ENCODE measurements at places on chromosomes 5 and 9.

- no peak overlapping the region for H3K27ac ChIP-seq
- H3K4me1 ChIP-seq: peaks cover 42% of the 10 kb centered on the region
- DNase-seq: no peak
- H3K27me3 ChIP-seq: no peaks in the 10 kb centered on the region
These were observed 10.2 kb downstream of the KLF9 start for GRCh38 chr9:70404261-70404660.

GRCh38 chr9:7405924-7406604 lies 393.5 kb downstream of the DMAC1 start:
- no peaks in the 10 kb centered on the region for H3K4me1 ChIP-seq
- no peaks in the 10 kb centered on the region for H3K27me3 ChIP-seq
- no peak for DNase-seq
- H3K36me3 ChIP-seq: no peaks in the 10 kb centered on the region
- no peak overlapping the region for H3K27ac ChIP-seq

GRCh38 chr9:137800196-137801022 lies 77.2 kb upstream of the CACNA1B start:
- H3K27me3 ChIP-seq: no peaks in the 10 kb centered on the region
- H3K4me3 ChIP-seq: no peak overlapping the region
- peaks cover 69% of the 10 kb centered on the region for H3K36me3 ChIP-seq
- DNase-seq: no peak
- H3K4me1 ChIP-seq: no peaks in the 10 kb centered on the region

DNA sequence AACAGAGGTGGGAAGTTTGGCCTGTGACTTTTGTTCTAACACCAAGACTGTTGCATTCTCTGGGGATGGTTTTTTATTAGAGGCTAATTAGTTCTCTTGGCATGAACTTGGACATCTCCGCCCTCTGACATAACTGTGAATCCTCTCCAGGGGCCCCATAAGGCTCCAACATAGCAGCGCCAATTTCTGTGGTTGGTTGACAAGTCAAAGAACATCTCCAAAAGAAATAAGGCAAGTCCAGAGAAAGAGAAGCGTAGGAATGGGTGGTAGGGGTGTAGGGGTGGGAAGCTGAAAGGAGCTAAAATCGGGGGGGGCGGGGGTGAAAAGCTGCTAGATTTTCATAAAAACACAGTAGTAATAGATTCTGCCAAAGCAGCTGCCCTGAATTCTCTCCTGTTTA lies 81.0 kb upstream of the DAB2 start:
- no peaks in the 10 kb centered on the region for H3K4me1 ChIP-seq
- no peak overlapping the region for H3K27ac ChIP-seq
- no peak for DNase-seq
- H3K4me3 ChIP-seq: no peak overlapping the region

DNA sequence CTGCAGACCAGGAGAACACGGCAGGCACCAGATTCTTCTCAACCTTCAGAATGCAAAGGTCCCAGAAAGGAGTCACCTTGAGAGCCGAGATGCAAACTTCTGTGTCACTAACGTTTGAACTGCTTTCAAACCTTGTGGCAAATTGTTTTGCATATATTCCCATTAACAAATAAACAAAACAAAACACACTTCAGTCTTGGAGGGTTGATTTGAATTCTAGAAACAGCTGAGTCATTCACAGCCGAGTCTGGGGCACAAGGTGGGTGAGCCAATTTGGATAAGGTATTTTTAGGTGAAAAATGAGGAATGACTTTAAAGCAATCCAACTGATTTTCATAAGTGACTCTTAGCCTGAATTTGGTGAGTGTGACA lies 38.8 kb upstream of the ANKRD33B start:
- DNase-seq: no peak
- no peak overlapping the region for H3K4me3 ChIP-seq
- H3K27me3 ChIP-seq: peaks cover 28% of the 10 kb centered on the region

All from K562 (cell line).